ENCODE measurements at places on chromosomes 12 and 14.
A peak's percentile ranks its signal among the peaks of the same experiment; 100 is the strongest.

DNA sequence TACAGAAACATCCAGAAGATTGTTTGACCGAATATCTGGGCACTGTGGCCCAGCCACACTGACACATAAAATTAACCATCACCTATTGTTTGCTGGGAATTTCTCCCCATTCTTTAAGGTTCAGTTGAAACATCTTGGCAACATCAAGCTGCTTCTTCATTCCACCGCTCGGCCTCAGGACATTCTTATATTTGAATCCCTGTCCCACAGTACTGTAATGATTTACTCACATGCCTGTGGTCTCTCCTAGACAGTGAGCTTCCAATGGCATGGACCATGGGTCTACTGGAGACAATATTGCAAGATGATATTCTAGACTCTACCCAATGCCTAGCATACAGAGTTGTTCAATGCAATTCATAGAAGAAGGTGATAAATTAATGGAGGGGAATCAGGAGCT lies 56.1 kb downstream of the EMP1 start:
- DNase-seq, result no peak

DNA sequence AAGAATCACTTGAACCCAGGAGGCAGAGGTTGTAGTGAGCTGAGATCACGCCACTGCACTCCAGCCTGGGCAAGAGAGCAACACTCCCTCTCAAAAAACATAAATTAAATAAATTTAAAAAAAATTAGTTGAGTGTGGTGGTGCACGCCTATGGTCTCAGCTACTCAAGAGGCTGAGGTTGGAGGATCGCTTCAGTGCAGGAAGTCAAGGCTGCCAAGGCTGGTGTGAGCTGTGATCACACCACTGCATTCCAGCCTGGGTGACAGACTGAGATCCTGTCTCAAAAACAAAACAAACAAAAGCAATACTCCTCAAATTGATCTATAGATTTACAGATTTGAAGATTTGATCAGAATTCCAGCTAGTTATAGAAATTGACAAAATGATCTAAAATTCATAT lies 92.7 kb upstream of the RESF1 start:
- no peak for DNase-seq

DNA sequence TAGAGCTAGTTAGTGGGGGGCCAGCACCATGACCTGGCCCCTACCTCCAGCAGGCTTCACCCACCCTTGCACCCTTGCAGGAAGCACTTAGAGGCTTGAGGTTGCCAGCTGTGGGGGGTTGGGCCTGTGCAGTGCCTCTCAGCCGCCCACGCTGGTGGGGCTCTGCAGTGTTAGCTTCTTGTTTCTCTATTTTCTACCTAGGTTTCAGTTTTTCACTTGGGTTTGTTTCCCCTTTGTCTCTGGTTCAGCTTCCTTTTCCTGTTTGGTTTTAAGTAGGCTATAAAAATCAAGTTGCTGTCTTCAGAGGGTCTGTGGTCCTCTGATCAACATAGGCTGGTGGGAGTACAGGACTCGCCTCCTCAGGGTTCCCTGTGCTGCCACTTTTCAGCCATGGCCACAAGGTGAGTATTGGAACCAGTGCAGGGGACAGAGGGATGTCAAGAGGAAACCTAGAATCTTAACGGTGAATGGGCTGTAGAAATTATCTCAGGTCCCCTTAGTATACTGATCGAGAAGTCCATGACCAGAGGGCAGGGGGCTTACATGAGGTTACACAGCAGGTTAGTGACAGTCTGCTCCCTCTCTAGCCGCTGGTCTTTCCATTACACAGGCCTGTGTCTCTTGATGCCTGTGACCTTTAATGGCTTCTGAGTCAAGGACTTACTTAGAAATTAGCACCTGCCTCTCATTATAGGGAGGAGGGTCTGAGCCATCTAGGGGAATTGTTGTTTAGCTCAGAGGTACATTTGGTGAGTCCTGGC lies at the start of gene EVL:
Gene EVL, plus strand, starts transcription at position 312 of the 761 bp plus-strand sequence. Its CDS starts 79 bp downstream, at position 391.
- DNase-seq, result peak; percentile 10

GRCh38 chr12:103441437-103442181 lies 54.2 kb downstream of the C12orf42 start:
- no peak for DNase-seq

GRCh38 chr12:29709054-29709453 lies 74.7 kb downstream of the TMTC1 start:
- DNase-seq, result no peak

- no peak for DNase-seq
These were observed 167.9 kb downstream of the PHETA1 start for GRCh38 chr12:111201036-111201435.

- no peak for DNase-seq
These were observed 2.5 kb downstream of the PLEK2 start for GRCh38 chr14:67409461-67409860.

DNA sequence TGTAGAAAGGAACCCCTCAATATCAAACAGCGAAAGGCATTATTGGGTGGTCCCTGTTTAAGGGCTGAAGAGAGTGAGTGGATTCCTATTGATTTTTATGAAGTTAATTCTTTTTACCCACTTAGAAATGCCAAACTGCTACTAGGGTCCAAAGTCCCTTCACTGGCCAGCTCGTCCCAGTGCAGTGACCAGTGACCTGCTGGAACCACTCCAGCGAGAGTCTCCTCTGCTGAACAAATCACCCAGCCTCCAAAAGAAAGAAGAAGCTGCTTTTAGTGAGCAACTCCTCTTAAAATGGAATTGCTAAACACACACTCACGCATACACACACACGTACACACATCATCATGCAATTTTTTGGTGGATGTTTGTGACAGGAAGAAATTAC lies 198.2 kb upstream of the PLEKHG7 start:
- no peak for DNase-seq

DNA sequence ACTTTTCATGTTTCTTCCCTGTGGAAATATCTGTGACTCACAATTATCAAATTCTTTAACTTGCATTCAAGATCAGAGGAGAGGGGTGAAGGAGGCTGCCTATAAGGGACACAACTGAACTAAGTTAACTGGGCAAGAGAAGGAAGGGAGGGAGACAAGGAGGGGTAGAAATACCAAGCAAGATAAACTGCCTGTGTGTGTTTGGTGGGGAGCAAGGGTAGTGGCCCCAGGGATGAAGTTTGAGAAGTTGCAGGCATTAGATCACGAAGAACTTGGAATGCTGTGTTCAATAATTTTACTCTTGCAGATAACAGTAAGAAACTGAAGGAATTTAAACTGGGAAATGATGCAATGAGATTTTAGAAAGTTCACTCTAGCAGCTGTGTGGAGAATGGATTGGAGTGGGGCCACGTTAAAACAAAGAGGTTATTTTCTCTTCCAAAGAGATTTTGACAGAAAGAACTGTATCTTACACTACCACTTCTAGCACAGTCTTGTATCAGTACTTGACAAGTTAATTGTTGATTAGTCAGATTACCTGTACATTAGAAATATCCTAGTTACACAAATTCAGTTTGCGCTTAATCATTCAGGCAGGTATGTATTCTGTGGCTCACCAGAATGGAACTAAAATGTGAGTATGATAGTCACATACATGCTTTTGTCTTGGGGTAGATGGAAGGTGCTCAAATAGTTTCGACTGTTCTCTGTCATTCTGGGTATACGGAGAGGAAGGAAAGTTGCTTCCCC lies 7.4 kb downstream of the PKP2 start:
- DNase-seq, result no peak

GRCh38 chr14:80275208-80275850 lies 64.0 kb upstream of the DIO2 start:
- DNase-seq, result peak; percentile 5

GRCh38 chr14:102431751-102432150 lies 69.0 kb downstream of the TECPR2 start:
- no peak for DNase-seq

DNA sequence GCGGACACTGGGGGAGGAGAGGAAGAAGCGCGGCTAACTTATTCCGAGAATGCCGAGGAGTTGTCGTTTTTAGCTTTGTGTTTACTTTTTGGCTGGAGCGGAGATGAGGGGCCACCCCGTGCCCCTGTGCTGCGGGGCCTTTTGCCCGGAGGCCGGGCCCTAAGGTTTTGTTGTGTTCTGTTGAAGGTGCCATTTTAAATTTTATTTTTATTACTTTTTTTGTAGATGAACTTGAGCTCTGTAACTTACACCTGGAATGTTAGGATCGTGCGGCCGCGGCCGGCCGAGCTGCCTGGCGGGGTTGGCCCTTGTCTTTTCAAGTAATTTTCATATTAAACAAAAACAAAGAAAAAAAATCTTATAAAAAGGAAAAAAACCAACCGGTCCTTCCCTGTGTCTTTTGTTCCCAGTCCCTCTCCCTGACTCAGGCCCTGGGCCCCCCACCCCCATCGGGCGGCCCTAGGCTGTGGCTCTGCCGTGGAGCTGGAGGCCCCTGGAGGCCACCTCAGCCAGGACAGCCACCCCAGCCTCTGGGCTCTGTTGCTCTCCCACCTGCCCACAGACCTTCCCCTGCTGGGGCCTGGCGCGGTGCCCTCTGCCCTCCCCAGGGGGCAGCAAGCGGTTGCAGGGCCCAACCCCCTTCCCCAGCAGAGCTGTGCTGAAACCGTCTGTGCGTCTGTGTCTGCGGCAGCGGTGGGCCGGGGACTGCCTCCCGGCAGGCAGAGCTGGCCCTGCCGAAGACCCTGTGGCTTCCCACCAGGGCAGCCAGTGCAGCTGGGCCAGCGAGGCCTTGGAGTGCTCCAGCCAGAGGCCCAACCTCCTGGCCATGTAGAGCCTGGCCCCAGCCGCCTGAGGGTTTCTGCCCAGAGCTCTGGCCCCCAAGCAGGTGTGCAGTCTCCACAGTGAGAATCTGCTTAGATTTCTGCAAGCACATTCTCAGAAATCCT lies 4.0 kb upstream of the CRIP2 start:
- no peak for DNase-seq

DNA sequence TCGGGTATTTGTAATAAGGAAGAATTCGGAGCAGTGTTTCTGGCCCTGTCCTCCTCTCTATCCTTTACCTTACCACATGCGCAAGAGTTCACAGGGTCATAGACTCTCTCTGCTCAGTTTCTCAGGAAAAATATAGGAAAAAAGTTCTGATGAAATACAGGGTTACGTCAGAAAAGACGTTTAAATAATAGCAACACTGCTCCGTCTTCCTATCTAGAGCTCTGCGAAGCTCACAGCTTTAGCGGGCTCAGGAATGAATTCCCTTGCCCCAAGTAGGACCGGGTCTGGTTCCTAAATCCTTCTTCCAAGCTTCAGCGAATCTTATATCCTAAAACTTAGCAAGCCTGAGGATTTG lies 365 bp downstream of the CCDC59 start:
- DNase-seq, result no peak

GRCh38 chr12:77983859-77984258 lies 153.2 kb downstream of the NAV3 start:
- DNase-seq, result no peak

DNA sequence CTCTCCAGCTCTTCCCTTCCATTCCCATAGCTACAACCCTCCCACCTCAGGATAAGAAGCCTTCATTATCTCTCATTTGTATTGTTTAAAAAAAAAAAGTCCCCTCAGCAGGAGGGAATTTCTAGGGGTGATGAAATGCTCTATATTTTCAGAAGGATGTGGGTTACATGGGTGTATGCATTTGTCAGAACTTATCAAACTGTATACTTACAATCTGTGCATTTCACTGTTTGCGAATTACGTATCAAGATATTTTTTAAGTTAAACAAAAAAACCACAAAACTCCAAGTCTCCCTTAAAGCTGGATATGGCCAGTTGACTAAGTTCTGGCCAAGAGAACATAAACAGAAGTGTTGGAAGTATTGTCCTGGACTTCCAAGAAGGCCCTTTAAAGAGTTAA lies 2.0 kb upstream of the FKBP11 start:
- DNase-seq, result no peak

GRCh38 chr12:24975425-24975824 lies 26.5 kb upstream of the BCAT1 start:
- no peak for DNase-seq

DNA sequence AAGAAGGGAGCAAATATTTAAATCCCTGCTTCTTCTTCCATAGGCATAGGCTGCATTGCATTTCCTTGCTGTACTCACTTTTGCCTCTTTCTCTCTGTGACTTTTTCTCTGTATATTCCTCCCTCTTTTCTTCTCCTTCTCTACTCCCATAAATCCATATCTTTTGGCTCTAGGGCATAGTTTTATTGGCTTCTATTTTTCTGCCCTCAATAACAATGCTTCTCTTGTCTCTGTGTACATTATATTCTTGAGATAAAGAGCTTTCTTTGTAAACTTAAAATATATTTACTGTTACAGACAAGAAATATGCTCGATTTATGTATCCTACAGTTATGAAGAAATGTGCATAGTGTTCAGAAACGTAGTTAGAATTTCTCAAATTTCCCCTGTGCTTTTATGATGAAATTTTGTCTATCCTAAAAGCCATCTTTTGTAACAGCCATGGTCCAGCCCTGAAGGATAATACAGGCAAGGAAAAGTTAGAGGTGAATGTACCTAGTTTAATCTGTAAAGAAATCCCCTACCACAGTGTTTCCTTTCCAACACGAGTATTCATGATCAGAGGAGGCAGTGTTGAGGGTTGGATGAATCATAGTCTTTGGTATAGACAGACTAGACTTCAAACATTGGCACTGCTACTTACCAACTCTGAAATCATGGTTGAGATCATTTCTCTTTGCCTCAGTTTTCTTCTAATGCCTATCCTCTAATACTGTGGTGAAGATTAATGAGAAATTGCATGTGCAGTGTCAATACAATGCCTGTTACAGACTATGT lies 173.3 kb upstream of the FAR2 start:
- no peak for DNase-seq

DNA sequence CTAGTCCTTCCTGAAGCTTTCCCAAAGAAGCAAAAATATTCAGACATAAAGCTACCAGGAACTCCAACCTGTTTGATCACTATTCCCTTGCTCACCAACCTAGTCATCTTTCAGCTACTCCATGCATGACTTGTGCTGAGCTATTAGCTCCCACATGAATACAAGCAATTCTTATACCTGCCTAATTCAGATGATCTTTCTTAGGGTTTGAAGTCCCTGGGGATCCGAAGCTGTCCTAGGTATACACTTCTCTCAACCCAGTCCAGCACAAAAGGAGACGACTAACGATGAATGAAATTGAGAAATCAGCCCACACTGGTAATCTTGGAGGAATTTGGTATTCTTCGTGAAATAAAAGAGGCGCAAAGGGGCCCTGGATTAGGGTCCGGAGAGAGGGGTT lies 631 bp upstream of the PTGR2 start:
- no peak for DNase-seq

DNA sequence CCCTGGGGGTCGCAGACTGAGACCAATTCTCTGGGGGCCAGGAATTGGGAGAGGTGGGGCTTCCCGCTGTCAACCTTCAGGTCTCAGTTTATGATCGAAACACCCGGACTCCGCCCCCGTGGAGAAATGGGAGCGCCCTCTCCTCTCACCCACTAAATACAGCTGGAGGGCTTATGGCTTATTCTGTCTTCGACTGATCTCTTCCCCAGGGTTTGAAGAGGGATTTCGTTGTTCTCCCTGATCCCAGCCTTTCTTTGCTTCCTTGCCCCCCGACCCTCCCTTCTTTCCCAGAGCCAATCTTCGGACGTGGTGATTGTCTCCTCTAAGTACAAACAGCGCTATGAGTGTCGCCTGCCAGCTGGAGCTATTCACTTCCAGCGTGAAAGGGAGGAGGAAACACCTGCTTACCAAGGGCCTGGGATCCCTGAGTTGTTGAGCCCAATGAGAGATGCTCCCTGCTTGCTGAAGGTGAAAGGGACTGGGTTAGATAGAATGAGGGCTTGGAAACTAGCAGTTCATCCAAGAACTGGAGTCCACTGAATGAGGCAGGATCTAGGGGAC lies 607 bp downstream of the OS9 start:
- DNase-seq, result peak; percentile 79

All from lung microvascular endothelial cell (primary cell).